Lower leg skin (tissue), 4 donors: ENCODE measurements at places on chromosomes 3 and 15. TPM values are rescaled to one million over a fixed set of nuclear protein-coding genes. Genes with fewer than 3 reads are reported as not detected.

The SLC15A2 gene
- 2.9 TPM for total RNA-seq

DNA sequence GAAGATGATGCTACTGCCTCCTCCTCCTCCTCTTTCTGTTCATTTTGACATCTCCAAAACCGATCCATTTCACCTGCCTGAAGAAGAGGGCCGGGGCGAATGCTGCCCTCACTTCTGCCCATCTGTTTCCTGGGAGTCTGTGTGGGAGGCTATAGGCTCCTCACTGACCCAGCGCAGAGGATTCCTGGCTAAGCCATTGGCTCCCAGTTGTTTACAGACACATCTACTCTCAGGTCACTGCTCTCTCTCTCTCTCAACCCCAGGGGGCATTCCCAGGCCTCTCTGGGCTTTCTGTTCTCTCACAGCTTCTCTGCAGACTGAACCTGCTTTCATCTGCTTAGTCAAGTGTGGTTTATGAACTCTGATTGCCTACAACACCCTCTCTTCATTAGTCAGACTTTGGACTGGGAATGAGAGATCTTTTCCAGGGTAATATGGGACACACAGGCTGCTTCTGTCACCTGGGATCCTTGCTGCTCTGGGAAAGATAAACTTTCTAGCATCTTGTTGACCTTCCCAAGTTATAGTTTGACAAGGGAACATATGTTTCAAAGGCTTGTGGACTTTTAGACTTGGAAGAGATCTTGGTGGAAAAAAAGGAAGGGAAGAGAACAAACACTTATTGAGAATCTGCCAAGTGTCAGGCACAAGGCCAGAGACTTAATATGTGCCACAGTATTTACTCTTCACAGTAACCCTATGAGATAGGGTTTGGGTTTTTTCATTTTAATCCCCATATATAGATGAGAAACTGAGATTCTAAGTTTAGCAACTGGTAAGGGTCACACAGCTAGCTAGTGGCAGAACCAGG is 30.2 kb upstream of the USP3 start:
- no peak for DNase-seq

GRCh38 chr3:157931517-157931916 is 174.7 kb downstream of the SHOX2 start:
- DNase-seq: no peak

The RCN2 gene
- total RNA-seq: 25.6 TPM

- DNase-seq: no peak
Measured at GRCh38 chr3:50982540-50983325, 308.0 kb downstream of the DOCK3 start.

DNA sequence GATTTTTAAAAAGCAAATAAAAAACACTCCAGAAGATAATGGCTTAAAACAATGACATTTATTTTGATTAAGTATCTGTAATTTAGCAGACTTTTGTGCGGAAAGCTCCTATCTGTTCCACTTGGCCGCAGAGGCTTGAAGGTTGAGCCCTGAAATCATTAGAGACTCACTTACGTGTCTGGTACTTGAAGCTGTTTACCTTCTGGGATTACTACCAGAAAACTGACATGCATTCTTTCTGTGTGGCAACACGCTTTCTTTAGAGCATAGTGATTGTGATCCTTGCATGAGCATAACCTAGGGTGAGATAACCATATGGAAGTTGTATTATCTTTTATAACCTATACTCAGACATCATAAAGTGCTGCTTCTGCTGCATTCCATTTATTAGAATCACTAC is 298.5 kb downstream of the SI start:
- no peak for DNase-seq

- no peak for DNase-seq
Measured at GRCh38 chr3:56219894-56220805, 248.1 kb downstream of the ERC2 start.

DNA sequence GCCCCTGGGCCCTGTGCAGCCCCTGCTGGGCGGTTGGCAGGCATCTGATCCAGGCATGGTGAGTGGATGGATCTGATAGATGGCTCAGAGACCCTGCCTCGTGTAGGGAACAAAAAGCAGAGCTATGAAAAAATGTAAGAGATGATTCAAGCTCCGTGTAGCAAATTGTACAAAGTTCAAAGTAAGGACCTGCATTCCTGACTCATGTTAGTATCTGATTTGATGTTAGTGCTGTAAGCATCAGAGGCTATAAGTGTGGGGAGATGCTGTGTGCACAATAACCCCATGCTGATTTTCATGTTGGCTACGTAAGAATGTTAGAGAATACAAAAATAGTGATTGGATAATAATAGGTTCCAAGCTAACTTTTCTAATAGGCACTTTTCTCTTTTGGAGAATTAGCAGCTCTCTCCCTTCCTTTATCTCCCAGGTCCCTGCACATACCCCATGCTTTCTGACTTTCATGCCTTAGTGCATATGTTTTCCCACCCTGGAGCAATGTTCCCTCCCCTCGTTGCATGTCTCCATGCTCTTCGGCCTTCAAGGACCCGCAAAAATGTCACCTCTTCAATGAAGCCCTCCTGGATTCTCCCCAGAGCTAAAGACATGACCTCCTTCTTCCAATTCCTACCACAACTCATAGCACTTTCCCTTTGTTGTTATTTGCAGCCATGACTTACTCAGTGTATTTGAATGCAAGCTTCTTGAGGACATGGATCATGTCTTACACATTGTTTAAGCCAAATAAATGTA is 1.6 kb downstream of the CCR9 start:
- DNase-seq: no peak

The CA12 gene
- total RNA-seq: 206 TPM

- no peak for DNase-seq
Measured at GRCh38 chr3:175404621-175405020, 545.5 kb downstream of the NAALADL2 start.

- no peak for DNase-seq
Measured at GRCh38 chr3:111882799-111883198, 23.7 kb downstream of the PHLDB2 start.

DNA sequence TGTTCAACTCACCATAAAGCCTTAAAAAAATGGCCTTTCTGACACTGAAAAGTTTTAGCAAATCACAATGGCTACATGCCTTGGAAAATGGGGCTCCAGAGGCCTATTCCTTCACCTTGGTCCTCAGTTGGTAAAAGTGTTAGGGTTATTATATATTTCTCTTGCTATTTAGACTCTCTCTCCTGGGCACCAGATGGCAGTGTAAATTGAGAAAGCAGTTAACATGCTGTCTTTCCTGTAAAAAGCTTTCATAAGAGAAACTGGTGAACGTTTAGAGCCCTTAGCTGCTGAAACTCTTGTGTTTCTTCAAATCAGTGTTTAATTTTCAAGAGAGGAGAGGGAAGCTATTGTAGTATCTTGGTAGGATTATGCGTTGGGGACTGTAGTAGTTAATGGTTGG is 89.9 kb downstream of the LRTM1 start:
- no peak for DNase-seq
